Osteocyte (in vitro differentiated cells): ENCODE measurements at places on chromosomes 12 and 14.

- no peak for DNase-seq
Measured at GRCh38 chr12:15735837-15736615, 53.2 kb downstream of the EPS8 start.

GRCh38 chr14:61889914-61890351 lies 127.7 kb downstream of the SNAPC1 start:
- no peak for DNase-seq

- no peak for DNase-seq
Measured at GRCh38 chr14:42624980-42625761, 1018.5 kb downstream of the LRFN5 start.

- no peak for DNase-seq
Measured at GRCh38 chr12:88590851-88591250, 10.6 kb upstream of the KITLG start.

DNA sequence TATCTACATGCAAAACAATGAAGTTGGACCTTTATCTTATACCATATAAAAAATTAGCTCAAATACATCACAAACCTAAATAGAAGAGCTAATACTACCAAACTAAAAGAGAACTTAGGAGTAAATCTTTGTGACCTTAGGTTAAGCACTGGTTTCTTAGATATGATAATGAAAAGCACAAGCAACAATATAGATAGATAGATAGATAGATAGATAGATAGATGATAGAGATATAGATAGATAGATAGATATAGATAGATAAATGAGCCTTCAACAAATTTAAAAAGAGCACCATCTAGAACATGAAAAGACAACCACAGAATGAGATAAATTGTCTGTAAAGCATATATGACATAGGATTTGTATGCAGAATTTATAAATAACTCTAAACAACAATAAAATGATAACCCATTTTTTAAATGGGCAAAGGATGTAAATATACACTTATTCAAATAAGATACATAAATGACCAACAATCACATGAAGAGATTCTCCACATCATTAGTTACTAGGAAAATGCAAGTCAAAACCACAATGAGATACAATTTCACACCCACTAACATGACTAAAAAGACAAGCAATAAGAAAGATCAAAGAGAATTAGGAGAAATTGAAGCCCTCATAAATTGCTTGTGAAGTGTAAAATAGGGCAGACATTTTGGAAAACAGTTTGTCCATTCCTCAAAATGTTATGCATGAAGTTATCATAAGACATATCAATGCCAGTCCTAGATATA lies 293.7 kb downstream of the BTG1 start:
- DNase-seq: no peak

- DNase-seq: no peak
Measured at GRCh38 chr14:52917735-52918134, 33.1 kb downstream of the FERMT2 start.

DNA sequence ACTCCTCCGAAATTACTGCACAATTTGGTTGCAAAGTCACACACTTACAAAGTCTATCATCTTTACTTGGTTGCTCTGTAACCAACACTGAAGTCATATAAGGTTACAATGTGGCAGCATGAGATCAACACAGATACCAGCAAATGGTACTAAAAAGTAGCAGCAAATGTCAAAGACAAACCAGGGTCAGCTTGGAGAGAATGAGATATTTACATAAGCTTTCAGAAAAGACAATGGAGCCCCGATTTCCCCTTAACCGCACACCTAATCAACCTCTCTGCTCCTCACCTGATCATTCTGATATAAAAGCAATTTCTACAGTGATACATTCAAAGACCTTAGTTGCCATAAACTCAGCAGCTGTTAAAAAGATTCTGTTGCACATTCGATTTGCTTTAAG lies 76.4 kb upstream of the FOXN3 start:
- no peak for DNase-seq

- DNase-seq: no peak
Measured at GRCh38 chr12:60535363-60535762, 939.5 kb downstream of the SLC16A7 start.

GRCh38 chr12:124947013-124947412 lies 32.6 kb upstream of the UBC start:
- no peak for DNase-seq

DNA sequence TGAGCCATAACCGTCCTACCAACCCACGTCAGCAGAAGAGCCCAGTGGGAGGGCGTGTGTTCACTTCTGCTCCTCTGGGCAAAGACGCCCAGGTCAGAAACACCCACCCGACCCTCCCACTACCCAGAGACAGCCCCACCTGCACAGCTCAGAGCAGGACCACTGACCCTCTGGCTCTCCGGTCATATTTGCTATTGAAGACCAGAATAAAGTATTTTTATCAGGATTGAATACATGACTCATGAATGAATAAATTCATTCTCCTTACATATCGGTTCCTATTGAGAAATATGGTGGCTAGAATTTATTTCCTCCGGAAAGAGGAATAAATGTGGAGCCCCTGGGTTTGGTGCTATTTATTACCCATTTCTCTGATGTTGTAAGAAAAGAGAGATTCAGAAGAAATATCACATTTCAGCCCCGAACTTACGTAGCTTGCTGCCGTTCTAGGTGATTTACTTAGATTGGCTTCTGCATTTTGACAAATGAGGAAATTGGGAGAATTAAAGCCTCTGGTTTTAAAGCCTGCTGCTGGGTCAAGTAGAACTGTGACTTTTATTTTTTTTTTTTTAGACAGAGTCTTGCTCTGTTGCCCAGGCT lies 36.4 kb upstream of the P2RX7 start:
- no peak for DNase-seq

DNA sequence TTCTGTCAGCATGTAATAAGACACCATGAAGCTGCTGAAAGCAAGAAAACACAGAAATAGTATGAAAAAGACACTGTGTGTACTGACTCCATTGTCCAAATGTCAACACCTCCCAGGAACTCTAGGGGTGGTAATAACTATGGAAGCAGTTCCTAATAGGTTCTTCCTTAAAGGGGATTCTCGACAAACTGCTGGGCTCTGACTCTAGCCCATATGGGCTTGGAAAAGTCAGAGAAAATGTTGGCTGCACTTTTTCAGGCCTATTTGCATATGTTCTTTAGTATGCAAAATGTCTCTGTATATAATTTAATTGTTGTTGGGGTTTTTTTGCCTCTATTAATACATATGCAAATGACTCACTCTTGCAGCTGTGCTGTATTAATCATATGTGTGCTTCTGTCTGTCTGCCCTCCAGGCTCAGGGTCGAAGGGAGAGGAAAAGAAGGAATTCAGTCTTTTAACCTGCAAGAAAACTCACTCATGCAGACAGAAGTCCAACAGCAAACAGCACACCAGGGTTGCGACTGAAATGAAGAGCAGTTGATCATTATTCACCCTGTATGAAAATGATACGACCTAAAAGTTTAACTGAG lies 317.6 kb downstream of the SOX5 start:
- no peak for DNase-seq
